ENCODE measurements at places on chromosomes 7 and 10.
A peak's percentile ranks its signal among the peaks of the same experiment; 100 is the strongest.

DNA sequence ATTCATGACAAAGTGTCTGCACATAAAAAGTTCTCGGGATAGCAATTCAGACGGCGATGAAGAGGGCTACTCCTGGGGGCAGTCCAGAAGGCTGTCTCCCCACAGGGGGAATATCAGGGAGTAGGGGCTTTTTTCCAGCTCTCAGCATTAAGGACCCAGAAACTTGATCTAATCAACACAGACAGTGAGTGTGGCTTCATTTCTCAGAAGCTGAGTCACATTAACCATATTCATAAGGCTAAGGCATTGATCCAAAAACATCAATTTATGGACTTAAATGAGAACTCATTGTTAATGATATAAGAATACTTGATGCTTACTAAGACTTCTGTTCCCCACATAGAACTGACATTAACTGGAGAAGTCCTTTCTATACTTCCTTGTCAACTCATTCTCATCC lies 87.5 kb upstream of the AOAH start:
- no peak for DNase-seq

DNA sequence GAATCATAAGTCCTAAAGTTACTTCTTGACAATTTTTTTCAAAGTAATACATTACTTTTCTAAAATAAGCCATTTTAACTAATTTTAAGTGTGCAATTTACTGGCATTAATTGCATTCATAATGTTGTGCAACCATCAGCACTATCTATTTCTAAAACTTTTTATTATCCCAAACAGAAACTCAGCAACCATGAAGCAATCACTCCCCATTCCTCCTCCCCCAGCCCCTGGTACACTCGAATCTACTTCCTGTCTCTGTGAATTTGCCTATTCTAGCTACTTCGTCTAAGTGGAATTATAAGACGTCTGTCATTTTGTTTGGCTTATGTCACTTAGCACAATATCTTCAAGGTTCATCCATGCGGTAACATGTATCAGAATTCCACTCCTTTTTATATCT lies 84.9 kb downstream of the MKX start:
- DNase-seq = peak; percentile 21

GRCh38 chr10:115996031-115996430 lies 277.0 kb downstream of the GFRA1 start:
- DNase-seq = no peak

DNA sequence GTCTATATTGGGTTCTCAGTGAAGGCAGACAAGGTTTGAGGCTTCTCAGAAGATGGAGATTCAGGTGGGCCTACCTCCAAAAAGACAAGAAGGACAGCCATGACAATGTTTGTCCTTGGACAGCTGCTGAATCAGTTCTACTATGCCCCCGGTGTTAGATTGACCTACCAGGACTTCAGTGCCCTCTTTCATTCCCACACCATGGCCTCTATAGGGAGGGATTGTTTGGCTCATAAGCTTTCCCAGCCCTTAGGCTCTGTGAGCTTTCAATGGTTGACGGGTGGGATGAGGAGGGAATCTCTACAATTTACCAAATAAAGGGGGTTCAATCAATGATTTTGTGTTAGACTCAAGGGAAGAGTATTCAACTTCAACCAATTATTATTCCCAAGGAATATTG lies 23.4 kb upstream of the RAPGEF5 start:
- no peak for DNase-seq

DNA sequence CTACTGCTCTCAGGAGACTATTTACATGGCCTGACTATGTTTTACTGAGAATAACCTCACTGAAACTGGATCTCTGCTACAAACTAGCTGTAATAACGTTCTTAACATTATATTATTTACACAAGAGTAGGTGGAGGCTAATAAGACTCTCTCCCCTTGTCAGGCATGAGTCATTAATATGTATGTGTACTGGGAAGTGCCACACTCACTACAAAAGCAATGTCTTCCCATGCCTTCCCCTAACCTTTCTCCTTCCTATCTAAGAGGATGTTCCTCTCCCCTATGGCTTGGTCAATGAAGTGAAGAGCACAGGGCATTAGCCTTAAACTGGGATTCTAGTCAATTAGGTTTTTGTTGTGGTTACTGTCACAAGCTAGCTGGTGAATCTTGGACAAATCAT lies 147.9 kb downstream of the DGKB start:
- DNase-seq = no peak

GRCh38 chr7:134720091-134720935 lies 59.1 kb upstream of the CALD1 start:
- no peak for DNase-seq

DNA sequence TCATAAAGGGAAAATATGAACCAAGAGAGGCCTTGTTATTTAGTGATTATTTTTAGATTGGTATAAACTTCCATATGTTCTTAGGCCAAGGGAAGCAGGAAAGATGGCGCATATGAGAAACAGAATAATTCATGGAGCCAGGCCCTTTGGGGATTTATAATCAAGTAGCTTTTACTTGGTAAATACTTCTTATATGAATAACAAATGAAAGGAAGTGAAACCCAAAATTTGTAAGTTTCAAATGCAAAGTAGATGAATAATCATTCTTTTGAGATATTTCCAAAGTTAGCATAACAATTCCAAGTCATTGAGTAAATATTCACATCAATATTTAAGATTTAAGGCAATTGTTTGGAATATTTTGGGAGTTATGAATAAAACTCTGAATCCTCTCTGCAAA lies 13.9 kb upstream of the OPTN start:
- DNase-seq = no peak

DNA sequence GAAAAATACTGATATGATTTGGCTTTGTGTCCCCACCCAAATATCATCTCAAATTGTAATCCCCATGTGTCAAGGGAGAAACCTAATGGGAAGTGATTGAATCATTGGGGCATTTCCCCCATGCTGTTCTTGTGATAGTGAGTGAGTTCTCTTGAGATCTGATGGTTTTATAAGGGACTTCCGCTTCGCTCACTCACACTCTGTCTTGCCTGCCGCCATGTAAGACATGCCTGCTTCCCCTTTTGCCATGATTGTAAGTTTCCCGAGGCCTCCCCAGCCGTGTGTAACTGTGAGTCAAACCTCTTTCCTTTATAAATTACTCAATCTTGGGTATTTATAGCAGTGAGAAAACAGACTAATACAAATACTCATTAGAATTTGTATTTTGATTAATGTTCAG lies 5.1 kb upstream of the MRPS17 start:
- DNase-seq = no peak

- DNase-seq = peak; percentile 80
Measured at GRCh38 chr7:35975851-35976454, 175.1 kb downstream of the SEPTIN7 start.

DNA sequence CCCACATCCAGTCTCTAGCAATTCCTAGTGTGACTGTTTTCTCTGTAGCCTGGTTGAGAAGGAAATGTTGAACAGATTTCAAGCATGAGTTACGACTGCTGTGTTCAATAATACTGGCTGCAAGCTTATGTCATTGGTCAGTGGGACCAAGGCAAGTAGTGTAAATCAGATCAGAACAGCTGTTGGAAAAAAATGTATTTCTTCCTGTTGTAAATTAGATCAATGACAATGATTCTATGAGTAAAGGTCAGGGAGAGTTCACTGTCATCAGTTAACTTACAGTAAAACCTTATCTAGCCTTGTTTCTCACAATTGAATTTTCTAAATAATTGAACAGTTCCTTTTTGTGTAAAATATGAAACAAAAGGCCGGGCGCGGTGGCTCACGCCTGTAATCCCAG lies 6.7 kb downstream of the OTUD1 start:
- no peak for DNase-seq

GRCh38 chr10:117463545-117463920 lies 79.0 kb upstream of the EMX2 start:
- DNase-seq = no peak

GRCh38 chr7:156703209-156703608 lies 62.6 kb downstream of the RNF32 start:
- no peak for DNase-seq

DNA sequence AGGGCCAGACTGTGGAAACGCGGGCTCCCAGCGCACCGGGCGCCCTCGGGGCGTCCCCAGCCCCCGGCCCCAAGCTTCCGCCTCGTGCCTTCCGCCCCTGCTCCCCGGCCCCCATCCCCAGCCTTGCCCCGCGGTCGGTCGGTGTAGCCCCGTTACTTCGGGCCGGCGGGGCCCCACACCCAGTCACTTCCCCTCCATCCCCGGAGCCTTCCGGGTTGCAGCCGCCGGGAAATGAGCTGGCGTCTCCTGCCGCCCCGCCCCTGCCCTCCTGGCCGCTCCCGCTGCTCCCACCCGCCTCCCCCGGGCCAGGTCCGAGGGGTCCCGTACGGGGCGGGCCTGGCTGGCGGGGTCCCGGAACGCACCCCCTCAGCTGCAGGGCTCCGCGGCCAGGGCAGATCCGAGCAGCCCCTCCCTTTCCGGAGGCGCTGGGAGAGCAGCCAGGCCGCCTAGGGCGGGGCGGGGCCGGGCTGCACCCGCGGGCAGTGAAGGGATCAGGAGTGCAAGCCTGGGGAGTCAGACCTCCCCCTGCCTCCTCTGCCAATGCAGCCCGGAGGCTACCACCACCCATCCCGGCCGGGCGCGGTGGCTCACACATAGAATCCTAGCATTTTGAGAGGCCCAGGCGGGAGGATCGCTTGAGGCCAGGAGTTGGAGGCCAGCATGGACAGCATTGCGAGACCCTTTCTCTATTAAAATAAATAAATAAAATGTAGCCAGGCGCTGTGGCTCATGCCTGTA lies 709 bp downstream of the ARPC1B start:
- peak; percentile 92 for DNase-seq

GRCh38 chr7:79400222-79400621 lies 53.2 kb downstream of the MAGI2 start:
- no peak for DNase-seq

- DNase-seq = peak; percentile 90
Measured at GRCh38 chr10:132516771-132517725, 20.5 kb upstream of the INPP5A start.

GRCh38 chr7:151068069-151068773 lies 8.8 kb downstream of the SLC4A2 start:
- no peak for DNase-seq

GRCh38 chr10:88070080-88070880 lies 206.9 kb downstream of the PTEN start:
- no peak for DNase-seq

DNA sequence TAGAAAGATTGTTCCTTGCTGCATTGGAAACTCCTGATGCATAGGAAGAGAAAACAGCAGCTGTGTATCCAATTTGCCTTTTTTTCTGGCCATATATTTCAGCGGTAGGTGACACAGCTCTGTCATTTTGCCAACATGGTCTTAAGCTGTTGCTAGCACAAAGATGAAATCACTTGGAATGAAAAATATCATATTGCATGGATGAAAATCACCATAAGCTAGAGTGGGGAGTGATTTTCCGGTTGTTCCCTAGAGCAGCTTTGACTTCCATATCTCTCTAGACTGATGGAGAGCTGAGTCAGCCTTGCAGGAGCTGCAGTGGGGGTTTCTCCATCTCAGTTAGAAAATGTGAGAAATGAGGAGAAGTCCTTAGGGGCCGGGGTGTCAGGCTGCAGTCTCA lies 38.3 kb upstream of the BTBD16 start:
- DNase-seq = no peak

GRCh38 chr10:114009281-114009996 lies 34.2 kb upstream of the ADRB1 start:
- no peak for DNase-seq

DNA sequence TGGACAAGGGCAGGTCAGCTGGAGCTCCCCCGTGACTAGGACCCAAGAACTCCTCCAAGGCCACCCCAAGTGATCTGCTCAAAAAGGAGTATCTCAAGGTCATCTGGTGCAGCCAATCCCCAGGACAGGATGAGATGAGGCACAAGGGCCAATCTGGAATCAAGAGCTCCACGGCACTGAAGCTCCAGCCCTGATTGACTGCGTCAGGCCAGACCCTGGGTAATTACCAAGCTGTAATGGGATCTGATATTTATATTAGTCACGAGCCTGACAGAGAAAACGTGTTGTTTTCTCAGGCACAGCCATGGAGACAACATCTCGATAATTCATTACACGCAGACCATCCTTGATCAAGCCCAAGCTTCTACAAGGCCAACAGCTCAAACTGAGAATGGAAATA lies 4.2 kb downstream of the KCNMA1 start:
- no peak for DNase-seq
